ENCODE measurements at places on chromosomes 7 and 10. TPM values are rescaled to one million over a fixed set of nuclear protein-coding genes. Genes with fewer than 3 reads are reported as not detected.

Gene CALY
- not detected for total RNA-seq

Gene SPOCK2
- 0.28 TPM for total RNA-seq

Gene PRPS1L1
- not detected for total RNA-seq

Gene ICA1
- not detected for total RNA-seq

Gene KCND2
- 2.1 TPM for total RNA-seq

Gene GNGT1
- not detected for total RNA-seq
